ENCODE measurements at places on chromosomes 16 and 17. TPM values are rescaled to one million over a fixed set of nuclear protein-coding genes. Genes with fewer than 3 reads are reported as not detected.

The NPIPA2 gene
- 8.4 TPM for total RNA-seq

DNA sequence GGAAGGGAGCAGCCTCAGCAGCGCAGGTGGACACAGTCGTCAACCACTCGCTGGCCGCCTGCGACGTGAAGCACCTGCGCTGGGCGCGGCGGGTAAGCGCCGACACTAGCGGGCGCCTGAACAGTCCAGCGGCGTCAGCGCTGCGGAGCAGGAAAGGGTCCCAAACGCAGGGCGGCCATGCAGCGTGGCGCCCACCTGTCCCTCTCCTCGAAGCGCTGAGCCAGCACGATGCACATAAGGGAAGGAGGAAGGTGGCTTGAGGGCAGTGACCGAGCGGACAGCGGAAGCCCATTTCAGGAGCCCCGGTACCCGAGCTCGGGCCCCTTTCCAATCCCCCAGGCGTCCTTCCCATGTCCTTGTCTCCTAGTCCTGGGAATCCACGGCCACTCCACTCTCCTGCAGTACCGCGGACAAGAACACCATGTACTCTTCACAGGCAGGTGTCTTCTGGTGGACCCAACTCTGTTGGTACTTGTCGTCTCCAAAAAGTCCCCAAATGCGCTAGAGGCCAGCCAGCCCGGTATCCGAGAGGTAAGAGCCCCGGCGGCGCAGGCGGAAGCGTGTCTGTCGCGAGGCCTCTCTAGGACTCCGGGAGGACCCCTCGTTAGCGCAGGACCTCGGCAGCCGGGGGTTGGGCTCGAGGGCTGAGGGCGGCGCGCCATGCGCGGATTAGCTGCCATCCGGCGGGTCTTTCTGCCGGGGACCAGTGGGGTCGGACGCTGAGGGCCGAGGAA, 14.4 kb downstream of the ZNF232 start:
- peak overlapping the region; percentile 31 for H3K27ac ChIP-seq
- peaks cover 6% of the 10 kb centered on the region for H3K36me3 ChIP-seq
- peaks cover 12% of the 10 kb centered on the region for H3K4me1 ChIP-seq

The SNX20 gene
- 3.2 TPM for total RNA-seq

The VMO1 gene
- total RNA-seq: 11.6 TPM

DNA sequence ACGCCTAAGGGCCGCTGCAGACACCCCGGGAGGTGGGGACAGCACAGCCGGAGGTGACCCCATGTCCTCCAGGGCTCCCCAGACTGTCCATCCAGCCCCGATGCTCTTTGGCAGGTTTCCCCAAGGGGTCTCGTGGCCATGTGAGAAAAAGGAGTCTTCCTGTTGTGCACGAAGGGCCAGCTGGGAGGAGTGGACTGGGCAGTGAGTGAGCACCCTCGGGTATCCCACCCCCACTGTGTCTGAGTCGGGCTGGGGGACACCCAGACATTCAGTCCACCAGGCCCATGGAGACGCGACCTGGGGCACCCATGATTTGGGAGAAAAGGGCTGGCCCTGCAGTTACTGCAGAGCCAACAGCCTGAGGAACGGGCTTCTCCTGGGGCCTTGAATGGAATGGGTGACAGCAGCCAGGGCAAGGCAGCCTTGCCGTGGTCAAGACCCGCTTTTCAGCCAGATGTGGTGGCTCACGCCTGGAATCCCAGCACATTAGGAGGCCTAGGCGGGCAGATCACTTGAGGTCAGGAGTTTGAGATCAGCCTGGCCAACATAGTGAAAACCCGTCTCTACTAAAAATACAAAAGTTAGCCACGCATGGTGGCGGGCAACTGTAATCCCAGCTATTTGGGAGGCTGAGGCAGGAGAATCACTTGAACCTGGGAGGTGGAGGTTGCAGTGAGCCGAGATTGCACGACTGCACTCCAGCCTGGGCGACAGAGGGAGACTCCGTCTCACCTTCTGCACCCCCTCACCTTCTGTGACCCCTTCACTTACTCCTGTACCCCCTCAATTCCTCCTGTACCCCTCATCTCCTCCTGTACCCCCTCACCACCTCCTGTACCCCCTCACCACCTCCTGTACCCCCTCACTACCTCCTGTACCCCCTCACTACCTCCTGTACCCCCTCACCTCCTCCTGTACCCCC, 24.1 kb upstream of the CAPN15 start:
- H3K4me3 ChIP-seq: no peak overlapping the region
- DNase-seq: no peak
- no peaks in the 10 kb centered on the region for H3K4me1 ChIP-seq
- no peaks in the 10 kb centered on the region for H3K27me3 ChIP-seq

DNA sequence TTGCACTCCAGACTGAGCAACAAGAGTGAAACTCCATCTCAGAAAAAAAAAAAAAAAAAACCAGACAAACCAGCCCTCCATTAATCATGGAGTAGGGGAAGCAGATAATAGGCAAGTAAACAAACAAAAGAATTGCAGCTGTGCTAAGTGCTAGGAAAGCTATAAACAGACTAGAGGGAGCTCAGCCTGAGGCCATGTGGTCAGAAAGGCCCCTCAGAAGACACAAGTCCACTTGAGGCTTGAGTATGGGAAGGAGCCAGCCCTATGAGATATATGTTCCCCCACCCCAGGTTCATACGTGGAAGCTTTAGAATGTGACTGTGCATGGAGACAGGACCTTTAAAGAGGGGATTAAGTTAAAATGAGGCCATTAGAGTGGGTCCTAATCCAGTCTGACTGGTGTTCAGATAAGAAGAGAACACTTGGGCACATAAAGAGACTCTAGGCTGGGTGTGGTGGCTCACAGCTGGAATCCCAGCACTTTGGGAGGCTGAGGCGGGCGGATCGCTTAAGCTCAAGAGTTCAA, 132.6 kb upstream of the NOL11 start:
- H3K36me3 ChIP-seq: no peaks in the 10 kb centered on the region
- H3K27ac ChIP-seq: no peak overlapping the region
- no peak for DNase-seq
- no peak overlapping the region for H3K4me3 ChIP-seq

DNA sequence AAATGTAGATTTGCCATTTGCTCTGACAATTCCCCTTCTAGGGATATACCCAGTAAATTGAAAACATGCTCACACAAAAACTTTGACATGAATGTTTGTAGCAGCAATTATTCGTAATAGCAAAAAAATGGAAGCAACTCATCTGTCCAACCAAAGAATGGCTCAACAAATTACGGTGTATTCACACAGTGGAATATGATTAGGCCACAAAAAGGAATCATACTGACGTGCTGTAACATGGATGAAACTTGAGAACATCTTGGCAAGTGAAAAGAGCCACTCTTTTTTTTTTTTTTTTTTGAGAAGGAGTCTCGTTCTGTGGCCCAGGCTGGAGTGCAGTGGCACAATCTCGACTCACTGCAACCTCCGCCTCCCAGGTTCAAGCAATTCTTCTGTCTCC, 24.1 kb upstream of the SPNS3 start:
- H3K27ac ChIP-seq: no peak overlapping the region
- no peak for DNase-seq
- no peak overlapping the region for H3K4me3 ChIP-seq
- no peaks in the 10 kb centered on the region for H3K36me3 ChIP-seq

- H3K27ac ChIP-seq: no peak overlapping the region
- H3K27me3 ChIP-seq: no peaks in the 10 kb centered on the region
- H3K4me1 ChIP-seq: no peaks in the 10 kb centered on the region
- DNase-seq: no peak
- no peaks in the 10 kb centered on the region for H3K36me3 ChIP-seq
These were observed 267.9 kb downstream of the CPPED1 start for GRCh38 chr16:12535535-12536411.

The CDRT15 gene
- not detected for total RNA-seq

GRCh38 chr17:68576811-68577496, 24.2 kb downstream of the FAM20A start:
- peak overlapping the region; percentile 43 for H3K27ac ChIP-seq
- H3K4me3 ChIP-seq: no peak overlapping the region
- H3K4me1 ChIP-seq: peaks cover 63% of the 10 kb centered on the region

GRCh38 chr16:28491230-28491969, 474 bp downstream of the CLN3 start:
- H3K36me3 ChIP-seq: peaks cover 33% of the 10 kb centered on the region
- peak overlapping the region; percentile 79 for H3K4me3 ChIP-seq
- H3K27me3 ChIP-seq: no peaks in the 10 kb centered on the region
- H3K4me1 ChIP-seq: peaks cover 51% of the 10 kb centered on the region

DNA sequence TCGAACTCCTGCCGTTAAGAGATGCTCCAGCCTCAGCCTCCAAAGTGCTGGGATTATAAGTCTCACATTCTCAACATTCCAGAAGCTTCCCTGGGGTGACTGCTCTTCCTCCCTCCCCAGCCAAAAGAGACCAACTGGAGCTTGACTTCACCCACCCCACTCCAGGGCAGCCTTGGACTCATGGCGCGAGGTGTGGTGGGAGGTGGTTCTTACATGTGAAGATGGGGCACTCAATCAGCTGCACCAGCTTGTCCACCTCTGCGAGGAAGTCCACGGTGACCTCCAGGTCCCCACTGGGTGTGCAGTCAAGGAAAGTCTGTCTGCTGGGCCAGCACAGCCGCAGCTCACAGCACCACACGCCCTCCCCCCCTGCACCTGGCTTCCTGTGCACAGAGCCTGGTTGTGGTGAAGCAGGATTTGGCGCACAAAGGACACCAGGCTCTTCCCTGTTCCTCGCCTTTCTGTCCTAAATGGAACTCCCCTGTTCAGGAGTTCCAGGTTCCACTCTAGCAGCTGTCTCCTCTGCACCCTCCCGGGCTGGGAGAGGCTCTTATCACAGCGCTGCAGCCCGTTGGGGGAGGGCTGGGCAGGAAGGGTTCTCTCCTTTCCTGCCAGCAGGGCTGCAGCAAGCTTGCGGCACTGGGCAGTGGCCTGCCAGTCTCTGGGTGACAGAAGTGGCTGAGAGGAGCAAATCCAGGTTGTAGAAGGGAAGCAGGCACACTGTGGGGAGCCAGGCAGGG, 9.6 kb upstream of the MTSS2 start:
- peak overlapping the region; percentile 86 for H3K27ac ChIP-seq
- peaks cover 83% of the 10 kb centered on the region for H3K4me1 ChIP-seq
- DNase-seq: peak; percentile 85

GRCh38 chr16:30011714-30012504, 1.1 kb upstream of the DOC2A start:
- DNase-seq: no peak
- H3K27ac ChIP-seq: no peak overlapping the region
- peaks cover 15% of the 10 kb centered on the region for H3K4me1 ChIP-seq
- H3K4me3 ChIP-seq: no peak overlapping the region
- peaks cover 2% of the 10 kb centered on the region for H3K27me3 ChIP-seq
